Uterus (tissue), 4 donors: ENCODE measurements at places on chromosomes 4 and X. TPM values are rescaled to one million over a fixed set of nuclear protein-coding genes. Genes with fewer than 3 reads are reported as not detected.

DNA sequence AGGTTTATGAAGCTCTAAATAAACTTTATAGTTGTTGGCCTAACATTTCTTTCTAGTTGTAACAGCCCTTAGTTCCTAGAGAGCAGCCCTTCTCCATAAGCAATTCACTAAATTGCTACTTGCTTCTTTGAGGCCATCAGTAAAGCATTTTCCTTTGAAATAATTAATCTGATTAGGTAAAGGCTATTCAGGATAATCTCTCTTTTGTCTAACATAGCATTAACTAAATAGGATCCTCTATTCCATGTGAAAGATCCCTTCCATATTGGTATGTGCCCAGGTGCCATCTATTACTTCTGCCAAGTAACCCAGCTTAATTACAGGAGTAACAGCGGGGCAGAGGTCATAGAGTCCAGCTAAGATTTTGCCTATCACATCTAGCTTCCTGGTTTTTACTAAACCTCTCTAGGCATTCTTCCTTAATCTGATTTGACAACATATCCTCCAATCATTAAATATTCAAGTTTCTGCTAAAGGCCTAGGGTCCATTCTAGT is 1408.0 kb downstream of the PCDH18 start:
- H3K27ac ChIP-seq, result no peak overlapping the region
- H3K36me3 ChIP-seq, result no peaks in the 10 kb centered on the region
- no peak overlapping the region for H3K4me3 ChIP-seq
- no peaks in the 10 kb centered on the region for H3K4me1 ChIP-seq
- no peak for DNase-seq

- no peak overlapping the region for H3K27ac ChIP-seq
- no peaks in the 10 kb centered on the region for H3K36me3 ChIP-seq
- H3K4me3 ChIP-seq, result no peak overlapping the region
- no peaks in the 10 kb centered on the region for H3K27me3 ChIP-seq
- no peaks in the 10 kb centered on the region for H3K4me1 ChIP-seq
Measured at GRCh38 chrX:139832718-139833309, 100.0 kb downstream of the ATP11C start.

GRCh38 chr4:108139089-108139488 is 29.6 kb downstream of the LEF1 start:
- no peak for DNase-seq
- H3K27ac ChIP-seq, result no peak overlapping the region
- H3K4me1 ChIP-seq, result no peaks in the 10 kb centered on the region
- peaks cover 6% of the 10 kb centered on the region for H3K27me3 ChIP-seq

- H3K4me3 ChIP-seq, result no peak overlapping the region
- no peak overlapping the region for H3K27ac ChIP-seq
- H3K36me3 ChIP-seq, result no peaks in the 10 kb centered on the region
Measured at GRCh38 chrX:132609362-132609848, 120.6 kb upstream of the MBNL3 start.

- peak within 1 kb of the TSS; percentile 86 for H3K27ac ChIP-seq
- H3K4me1 ChIP-seq, result peaks cover 5% of the 10 kb centered on the region
- DNase-seq, result peak; percentile 97
Measured at GRCh38 chr4:108650212-108651013, at the start of gene OSTC. Gene OSTC (plus strand): TSS chr4:108650599. CDS start chr4:108650656, 57 bp downstream.

DNA sequence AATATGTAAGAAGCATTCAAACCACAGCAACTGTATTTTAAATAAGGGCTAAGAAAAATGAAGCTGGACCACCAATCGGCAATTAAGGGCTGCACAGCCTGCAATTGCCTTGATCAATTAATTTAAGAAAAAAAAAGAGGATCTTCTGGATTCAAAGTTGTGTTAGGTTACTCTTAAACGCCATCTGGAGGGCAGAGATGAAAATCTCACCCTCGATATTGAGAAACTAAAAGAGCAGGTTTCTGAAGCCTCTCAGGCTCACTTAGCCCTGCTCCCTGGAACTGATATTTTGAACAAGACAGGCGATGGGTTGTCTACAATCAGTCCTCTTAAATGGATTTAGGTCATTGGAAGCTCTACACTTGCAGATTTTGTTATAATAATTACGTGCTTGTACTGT is 579.4 kb downstream of the GRXCR1 start:
- no peak for DNase-seq
- no peaks in the 10 kb centered on the region for H3K4me1 ChIP-seq
- H3K27me3 ChIP-seq, result no peaks in the 10 kb centered on the region

- no peaks in the 10 kb centered on the region for H3K4me1 ChIP-seq
- DNase-seq, result no peak
- H3K4me3 ChIP-seq, result no peak overlapping the region
- H3K27me3 ChIP-seq, result no peaks in the 10 kb centered on the region
Measured at GRCh38 chr4:177367336-177367735, 57.7 kb downstream of the NEIL3 start.

- DNase-seq, result no peak
- H3K4me1 ChIP-seq, result peaks cover 4% of the 10 kb centered on the region
- no peak overlapping the region for H3K4me3 ChIP-seq
- H3K27me3 ChIP-seq, result no peaks in the 10 kb centered on the region
- no peaks in the 10 kb centered on the region for H3K36me3 ChIP-seq
- H3K27ac ChIP-seq, result peak overlapping the region; percentile 29
Measured at GRCh38 chr4:86993909-86994681, 59.3 kb downstream of the AFF1 start.

GRCh38 chr4:8050555-8051206 is 107.9 kb downstream of the ABLIM2 start:
- no peaks in the 10 kb centered on the region for H3K27me3 ChIP-seq
- H3K4me3 ChIP-seq, result no peak overlapping the region

DNA sequence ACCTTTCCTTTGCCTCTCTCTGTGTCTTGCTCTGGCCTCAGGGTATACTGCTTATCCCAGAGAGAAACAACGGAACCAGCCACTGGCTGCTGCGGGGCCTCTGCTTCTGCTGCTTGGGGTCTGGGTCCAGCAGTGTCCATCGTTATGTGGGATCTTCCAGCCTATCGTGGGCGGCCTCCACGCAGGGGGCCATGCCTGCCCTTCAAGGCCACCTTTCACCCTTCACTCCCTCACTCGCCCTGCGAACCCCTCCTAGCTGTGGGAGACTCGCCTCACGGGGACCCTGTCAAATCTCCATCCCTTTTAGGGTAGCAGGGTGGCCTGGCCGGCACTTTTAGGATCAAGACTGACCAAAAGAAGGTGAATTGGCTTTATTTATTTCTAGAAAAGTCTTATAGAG is 19.3 kb upstream of the ABLIM2 start:
- no peaks in the 10 kb centered on the region for H3K36me3 ChIP-seq
- no peaks in the 10 kb centered on the region for H3K27me3 ChIP-seq
- DNase-seq, result no peak
- H3K4me3 ChIP-seq, result no peak overlapping the region
- no peak overlapping the region for H3K27ac ChIP-seq

DNA sequence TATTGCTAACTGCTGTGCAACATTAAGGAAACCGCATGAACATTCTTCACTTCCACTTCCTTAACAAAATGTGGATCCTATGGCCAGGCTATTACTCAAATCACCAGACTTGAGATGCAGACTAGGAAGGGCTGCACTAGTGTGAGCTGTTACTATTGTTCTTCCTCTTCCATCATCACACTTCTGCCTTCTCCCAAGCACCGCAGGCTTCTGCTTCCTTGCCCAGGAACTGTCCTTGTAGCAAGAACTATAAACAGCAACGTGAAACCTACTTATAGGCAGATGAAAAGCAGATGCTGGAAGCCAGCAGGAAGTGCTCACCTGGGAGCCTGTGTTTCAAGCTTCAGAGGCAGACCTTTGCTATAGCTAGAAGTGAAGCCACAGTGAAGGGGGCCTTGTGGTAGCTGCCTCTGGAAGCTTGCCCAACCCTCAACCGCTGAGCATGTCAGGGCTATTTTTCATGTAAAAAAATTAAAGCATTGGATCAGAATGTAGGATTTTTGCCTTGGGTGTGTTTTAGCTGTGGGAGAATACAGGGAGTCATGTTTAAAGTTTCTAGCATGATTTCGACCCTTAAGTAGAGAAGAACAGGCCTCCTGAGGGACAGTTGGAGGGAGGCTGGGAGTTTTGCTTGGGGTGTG is 43.9 kb downstream of the CLNK start:
- no peaks in the 10 kb centered on the region for H3K36me3 ChIP-seq
- no peak for DNase-seq
- H3K27ac ChIP-seq, result no peak overlapping the region
- H3K4me3 ChIP-seq, result no peak overlapping the region
- H3K27me3 ChIP-seq, result no peaks in the 10 kb centered on the region

GRCh38 chrX:88863726-88864125 is 116.7 kb downstream of the CPXCR1 start:
- H3K27me3 ChIP-seq, result no peaks in the 10 kb centered on the region
- no peak overlapping the region for H3K4me3 ChIP-seq
- H3K4me1 ChIP-seq, result no peaks in the 10 kb centered on the region
- H3K27ac ChIP-seq, result no peak overlapping the region
- DNase-seq, result no peak

GRCh38 chrX:19188566-19188965 is 66.3 kb upstream of the ADGRG2 start:
- no peaks in the 10 kb centered on the region for H3K4me1 ChIP-seq
- H3K27ac ChIP-seq, result no peak overlapping the region
- H3K36me3 ChIP-seq, result no peaks in the 10 kb centered on the region

DNA sequence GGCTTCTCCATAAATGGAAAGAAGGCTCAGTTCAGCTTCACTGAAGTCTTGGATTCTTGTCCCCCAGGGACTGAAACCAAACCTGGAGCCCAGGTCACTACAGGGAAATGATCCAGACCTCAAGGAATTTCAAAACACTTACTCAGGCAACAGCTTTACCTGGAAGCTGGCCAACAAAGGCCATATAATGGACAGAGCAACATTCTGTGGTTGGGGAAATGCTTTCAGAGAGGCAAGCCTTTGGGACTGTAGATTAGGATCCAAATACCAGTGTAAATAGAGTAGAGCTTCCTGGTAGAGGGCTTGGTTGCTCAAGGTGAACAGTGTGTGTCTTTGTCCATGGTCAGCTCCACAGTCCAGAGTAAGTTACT is 57.0 kb upstream of the PROM1 start:
- H3K4me1 ChIP-seq, result no peaks in the 10 kb centered on the region
- no peak overlapping the region for H3K4me3 ChIP-seq
- H3K36me3 ChIP-seq, result no peaks in the 10 kb centered on the region
- H3K27ac ChIP-seq, result no peak overlapping the region
- no peaks in the 10 kb centered on the region for H3K27me3 ChIP-seq
- no peak for DNase-seq

DNA sequence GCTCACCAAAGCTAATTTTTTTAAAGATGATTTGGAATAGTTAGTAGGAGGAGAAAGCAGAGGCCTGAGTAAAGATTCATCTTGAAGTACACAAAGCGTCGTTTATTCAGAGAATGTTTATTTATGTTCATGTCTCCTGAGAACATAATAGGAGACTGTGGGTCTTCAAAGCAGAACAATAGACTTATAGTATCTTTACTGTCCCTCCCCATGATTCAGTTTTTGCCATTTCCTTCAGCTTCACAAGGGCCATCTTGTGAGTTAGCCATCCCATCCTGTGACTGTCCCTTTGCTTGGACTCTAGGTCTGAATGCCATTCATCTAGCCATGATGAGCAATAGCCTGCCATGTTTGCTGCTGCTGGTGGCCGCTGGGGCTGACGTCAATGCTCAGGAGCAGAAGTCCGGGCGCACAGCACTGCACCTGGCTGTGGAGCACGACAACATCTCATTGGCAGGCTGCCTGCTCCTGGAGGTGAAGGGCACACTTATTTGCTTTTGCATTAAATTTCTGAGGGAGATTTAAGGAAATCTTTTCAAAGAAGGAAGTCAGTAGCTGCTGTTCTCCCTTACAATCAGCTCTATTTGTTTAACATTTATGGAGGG is 105.8 kb downstream of the NFKB1 start:
- no peak for DNase-seq
- no peak overlapping the region for H3K27ac ChIP-seq
- no peaks in the 10 kb centered on the region for H3K27me3 ChIP-seq
- no peaks in the 10 kb centered on the region for H3K4me1 ChIP-seq
- H3K36me3 ChIP-seq, result no peaks in the 10 kb centered on the region

- H3K27me3 ChIP-seq, result no peaks in the 10 kb centered on the region
- H3K36me3 ChIP-seq, result no peaks in the 10 kb centered on the region
- no peak for DNase-seq
- no peak overlapping the region for H3K4me3 ChIP-seq
- H3K4me1 ChIP-seq, result no peaks in the 10 kb centered on the region
- no peak overlapping the region for H3K27ac ChIP-seq
Measured at GRCh38 chr4:42954963-42955669, 62.6 kb downstream of the GRXCR1 start.

GRCh38 chr4:126583509-126583908 is 1049.2 kb upstream of the INTU start:
- DNase-seq, result no peak
- H3K27me3 ChIP-seq, result no peaks in the 10 kb centered on the region
- H3K36me3 ChIP-seq, result no peaks in the 10 kb centered on the region
- H3K27ac ChIP-seq, result no peak overlapping the region
- H3K4me1 ChIP-seq, result no peaks in the 10 kb centered on the region

GRCh38 chr4:174540175-174540574 is 17.9 kb upstream of the HPGD start:
- no peak overlapping the region for H3K4me3 ChIP-seq
- no peaks in the 10 kb centered on the region for H3K4me1 ChIP-seq
- H3K36me3 ChIP-seq, result no peaks in the 10 kb centered on the region
- no peak overlapping the region for H3K27ac ChIP-seq
- H3K27me3 ChIP-seq, result no peaks in the 10 kb centered on the region

- DNase-seq, result no peak
- no peaks in the 10 kb centered on the region for H3K36me3 ChIP-seq
- no peak overlapping the region for H3K27ac ChIP-seq
- no peak overlapping the region for H3K4me3 ChIP-seq
Measured at GRCh38 chrX:43961699-43962098, 11.5 kb downstream of the NDP start.

DNA sequence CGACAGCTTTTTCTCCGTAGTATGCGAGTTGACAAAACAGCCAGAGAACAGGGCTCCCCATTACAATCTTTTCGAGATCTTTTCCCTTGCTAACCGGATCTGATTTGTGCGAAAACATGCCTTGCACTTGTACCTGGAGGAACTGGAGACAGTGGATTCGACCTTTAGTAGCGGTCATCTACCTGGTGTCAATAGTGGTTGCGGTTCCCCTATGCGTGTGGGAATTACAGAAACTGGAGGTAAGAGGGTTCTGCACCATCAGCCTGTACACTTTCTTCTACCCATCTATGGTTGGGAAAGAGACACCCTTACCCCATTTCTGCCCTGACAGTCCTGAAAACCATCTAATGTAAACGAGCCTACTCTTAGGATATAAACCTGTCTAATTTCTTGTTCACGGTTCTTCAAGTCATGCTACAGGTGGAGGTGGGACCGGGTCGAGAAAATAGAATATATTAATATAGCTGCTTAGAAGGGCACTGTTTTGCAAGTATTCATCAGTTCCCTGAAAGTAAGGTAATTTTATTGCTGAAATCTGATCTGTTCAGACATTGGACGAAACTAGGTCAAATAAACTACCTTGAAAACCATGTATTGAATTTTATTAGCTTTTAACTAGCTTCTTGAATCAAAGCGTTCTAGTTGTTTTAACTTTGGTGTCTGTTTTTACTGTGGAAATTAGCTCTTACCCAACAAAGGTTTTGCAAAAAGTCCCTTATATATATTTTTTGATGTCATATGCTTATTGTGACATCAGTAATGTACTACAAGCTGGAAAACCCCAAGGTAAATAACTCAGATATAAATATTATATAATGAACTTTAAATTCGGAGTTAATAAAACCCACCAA is 869 bp downstream of the TMEM184C start:
- H3K27me3 ChIP-seq, result no peaks in the 10 kb centered on the region
- no peaks in the 10 kb centered on the region for H3K4me1 ChIP-seq

The PGM2 gene
- 40.1 TPM for total RNA-seq

The NOA1 gene
- 14.1 TPM for total RNA-seq

The ERAS gene
- total RNA-seq, result 0.46 TPM

The SLC2A9 gene
- 6.5 TPM for total RNA-seq

The TLR1 gene
- 32.3 TPM for total RNA-seq

The NXF3 gene
- not detected for total RNA-seq

The LDB2 gene
- 298 TPM for total RNA-seq

The ALG13 gene
- 70.8 TPM for total RNA-seq

The UGT2B10 gene
- not detected for total RNA-seq

The XKRX gene
- total RNA-seq, result 1.3 TPM
